ENCODE measurements at places on chromosomes 4 and X.
A peak's percentile ranks its signal among the peaks of the same experiment; 100 is the strongest.

DNA sequence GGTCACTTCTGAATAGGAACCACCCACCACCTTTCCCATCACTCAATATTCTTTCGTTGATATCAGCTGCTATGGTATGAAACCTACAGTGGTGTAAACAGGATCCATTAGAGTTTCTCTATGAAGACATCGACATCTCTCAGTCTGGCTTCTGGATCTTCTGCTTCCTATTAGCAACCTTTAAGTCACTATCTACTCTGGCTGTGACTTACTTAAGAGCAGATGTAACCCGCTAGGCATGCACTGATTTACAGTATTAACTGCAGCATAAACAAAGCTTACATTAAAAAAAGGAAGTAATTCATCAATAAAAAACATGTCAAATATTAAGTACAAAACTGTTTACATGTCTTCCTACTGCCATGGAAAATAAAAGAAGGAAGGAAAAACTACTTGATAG is 96.4 kb downstream of the ANAPC10 start:
- no peak for DNase-seq

- DNase-seq, result no peak
Observed at GRCh38 chr4:70556856-70557255, 35.2 kb upstream of the AMBN start.

GRCh38 chr4:85952972-85953650 is 406.7 kb downstream of the MAPK10 start:
- no peak for DNase-seq

DNA sequence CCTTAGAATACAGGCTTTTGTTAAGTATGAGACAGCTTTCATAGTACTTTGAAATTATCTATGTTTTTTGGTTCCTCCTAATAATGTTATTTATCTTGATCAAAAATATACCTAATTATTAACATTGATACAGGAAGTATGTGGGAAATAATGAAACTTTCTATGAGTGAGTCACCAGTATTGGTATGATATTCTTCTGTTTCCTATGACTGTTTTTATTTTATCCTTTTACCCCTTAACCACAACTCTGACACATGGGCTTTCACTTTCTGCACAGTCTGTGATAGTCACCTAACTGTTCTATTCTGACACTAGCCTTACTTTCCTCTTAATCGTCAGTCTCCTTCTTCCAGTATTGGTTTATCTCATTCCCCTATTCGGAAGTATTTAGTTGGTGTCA is 4.7 kb downstream of the THAP9 start:
- no peak for DNase-seq

- no peak for DNase-seq
Observed at GRCh38 chr4:114396808-114397207, 201.8 kb upstream of the UGT8 start.

DNA sequence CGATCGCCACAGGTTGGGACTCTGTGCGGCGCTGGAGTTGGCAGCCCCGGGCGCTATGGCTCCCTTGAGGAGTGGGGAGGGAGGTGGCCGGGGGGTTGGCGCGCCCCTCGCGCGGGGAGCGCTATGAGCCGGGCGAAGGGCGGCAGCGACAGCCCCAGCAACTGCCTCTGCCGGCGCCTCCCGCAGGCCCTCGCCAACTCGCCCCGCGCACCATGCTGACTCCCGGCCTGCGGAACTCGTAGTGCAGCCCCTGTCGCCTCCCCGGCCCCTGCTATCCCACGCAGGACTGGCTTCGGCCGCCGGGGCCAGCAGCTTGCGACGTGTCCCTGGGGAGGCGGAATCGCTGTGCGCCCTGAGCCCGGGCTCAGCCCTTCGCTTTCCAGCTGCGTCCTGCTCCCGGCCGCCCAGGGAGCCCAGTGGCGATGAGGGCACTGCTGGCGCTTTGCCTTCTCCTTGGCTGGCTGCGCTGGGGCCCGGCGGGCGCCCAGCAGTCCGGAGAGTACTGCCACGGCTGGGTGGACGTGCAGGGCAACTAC is 415 bp downstream of the SHISA3 start:
- DNase-seq, result no peak

DNA sequence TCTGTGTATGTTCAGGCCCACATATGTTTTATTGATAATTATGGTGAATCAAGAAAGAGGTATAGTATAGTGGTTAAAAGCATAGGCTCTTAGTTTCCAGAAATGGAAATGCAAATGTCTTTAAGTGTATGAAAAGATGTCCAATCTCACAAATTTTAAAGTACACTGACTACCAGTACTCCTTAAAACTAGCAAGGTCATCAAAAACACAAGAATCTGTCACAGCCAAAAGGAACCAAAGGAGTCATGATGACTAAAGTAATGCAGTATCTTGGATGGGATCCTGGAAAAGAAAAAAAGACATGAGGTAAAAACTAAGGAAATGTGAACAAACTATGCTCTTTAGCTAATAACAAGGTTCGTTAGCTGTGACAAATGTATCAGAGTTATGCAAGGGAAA is 661 bp upstream of the RBM41 start:
- no peak for DNase-seq

GRCh38 chr4:172698256-172698655 is 470.4 kb upstream of the GALNT7 start:
- no peak for DNase-seq

DNA sequence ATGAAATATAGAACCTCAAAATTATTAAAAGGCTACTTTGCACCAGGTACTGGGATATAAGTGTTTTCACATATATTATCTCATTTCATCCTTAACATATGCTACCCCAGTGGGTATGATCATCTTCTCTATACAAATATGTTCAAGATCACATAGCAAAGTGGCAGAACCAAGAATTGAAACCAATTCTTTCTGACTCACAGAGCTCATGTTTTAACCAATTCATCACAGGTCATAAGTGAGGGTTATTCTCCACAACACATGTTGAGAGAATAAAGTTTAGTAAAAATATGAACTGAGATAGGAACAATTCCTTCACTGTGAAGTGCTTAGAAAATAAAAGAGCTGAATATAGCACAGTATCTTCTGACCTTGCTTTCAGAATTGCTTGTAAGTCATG is 442.9 kb upstream of the RASGEF1B start:
- DNase-seq, result no peak

DNA sequence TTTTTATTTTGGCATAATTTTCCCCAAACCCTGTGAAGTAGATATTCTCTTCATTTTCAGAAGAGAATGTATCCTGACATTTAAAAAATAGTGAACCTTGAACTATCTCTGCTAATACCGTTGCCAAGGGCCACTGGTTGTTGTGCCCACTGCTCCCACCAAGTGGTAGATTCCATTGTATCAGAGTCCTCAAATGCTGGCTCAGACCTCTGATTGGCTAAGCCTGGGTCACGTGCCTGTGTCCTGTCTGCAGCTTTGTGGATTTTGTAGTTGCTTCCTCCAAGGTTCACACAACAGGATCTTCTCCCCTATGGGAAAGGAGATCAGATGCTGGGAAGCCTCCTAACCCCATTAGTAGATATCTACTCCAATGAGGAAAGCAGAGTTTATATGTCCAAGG is 104.8 kb upstream of the CASK start:
- no peak for DNase-seq

- DNase-seq, result no peak
Observed at GRCh38 chrX:3485727-3486126, 139.3 kb upstream of the MXRA5 start.

- no peak for DNase-seq
Observed at GRCh38 chr4:165331359-165331758, 3.9 kb downstream of the MSMO1 start.

DNA sequence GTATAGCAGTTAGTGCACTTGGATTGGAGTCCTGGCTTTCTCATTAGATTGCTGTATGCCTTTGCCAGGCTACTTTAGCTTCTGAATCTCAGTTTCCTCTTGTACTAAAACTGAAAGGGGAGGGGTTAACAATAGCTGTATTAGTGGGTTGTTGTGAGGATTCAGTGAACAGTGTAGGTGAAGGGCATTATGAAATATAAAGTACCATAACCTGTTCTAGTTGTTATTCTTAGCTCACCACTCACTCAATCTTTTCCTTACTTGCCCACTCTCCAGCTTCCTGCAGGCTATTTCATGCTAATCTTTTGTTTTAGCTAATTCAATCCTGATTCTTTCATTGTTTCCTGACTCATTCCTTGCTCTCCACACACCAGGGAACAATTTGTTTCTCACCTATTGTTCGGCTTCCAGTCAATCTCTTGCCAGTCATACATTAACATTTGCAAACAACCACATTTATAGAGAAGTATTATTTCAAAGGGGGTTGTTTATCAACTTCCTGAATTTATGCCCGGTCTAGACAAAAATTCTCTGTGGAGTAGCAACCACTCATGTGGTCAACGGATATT is 50.6 kb upstream of the EDA start:
- no peak for DNase-seq

DNA sequence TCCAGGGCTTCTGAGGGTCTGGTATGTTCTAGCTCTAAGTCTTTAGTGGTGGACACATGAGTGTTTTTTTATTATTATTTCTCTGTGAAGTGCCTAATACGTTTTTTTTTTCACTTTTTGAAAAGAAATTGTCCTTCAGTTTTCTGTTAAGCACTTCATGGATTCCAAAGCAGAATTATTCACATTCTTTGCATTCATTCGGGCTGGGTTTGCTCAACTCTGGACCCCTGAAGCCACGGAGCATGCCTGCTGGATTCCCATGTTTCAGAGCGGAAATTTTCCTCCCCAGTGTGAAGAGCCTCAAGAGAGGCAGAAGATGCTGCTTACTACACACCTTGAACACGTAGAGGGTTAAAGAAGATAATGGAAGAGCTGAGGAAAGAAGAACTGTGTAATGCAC is 107.5 kb downstream of the EGF start:
- DNase-seq, result no peak

- no peak for DNase-seq
Observed at GRCh38 chr4:74111990-74112389, 13.0 kb upstream of the CXCL2 start.

DNA sequence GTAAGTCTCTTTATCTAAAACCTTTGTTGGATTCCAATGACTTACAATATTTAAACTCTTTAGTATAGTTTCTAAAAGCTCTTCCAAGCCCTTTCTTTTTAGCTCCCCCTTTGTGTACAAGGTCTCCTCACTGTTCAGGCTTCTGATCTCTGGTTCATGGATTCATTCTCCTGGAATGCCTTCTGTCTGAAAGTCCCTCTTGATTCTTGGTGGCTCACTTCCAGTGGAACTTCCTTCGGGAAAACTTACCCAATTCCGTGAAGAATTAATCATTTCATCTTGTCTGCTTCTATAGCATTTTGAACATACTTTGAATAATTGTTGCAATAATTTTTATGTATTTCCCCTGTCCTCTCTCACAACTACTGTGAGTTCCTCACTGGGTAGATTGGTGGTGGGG is 3.6 kb downstream of the ARHGAP24 start:
- DNase-seq, result no peak

DNA sequence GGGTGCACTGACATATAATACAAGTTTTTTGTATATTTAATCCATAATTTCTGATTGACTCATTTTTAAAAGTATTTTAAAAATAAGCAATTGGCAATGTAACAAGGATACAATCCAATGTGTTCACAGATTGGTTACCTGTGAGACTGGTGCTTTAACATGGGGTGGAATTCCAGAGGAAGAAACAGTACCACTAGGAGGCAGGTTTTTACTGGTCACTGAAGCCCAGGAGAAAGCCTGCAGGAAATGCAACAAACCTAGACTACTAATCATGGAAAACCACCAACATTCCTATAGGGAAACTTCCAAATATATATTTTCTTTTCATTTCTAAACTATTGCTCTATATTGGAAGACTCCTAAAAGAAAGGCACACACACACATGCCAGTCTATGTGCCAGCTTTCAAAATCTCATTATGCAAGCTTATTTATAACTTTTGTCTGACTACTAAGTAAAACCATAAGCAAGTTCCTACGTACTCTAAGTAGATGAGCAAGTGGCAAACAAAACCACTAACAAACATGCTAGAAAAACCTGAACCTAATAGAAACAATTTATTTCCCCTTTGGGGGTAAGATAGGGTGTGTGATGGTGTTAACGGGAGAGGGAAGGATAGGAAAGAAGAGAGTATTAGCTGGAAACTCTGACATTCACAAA is 19.2 kb downstream of the G3BP2 start:
- DNase-seq, result no peak

- DNase-seq, result no peak
Observed at GRCh38 chr4:185859111-185859510, 47.1 kb upstream of the SORBS2 start.

GRCh38 chr4:176358083-176358469 is 38.3 kb downstream of the SPCS3 start:
- no peak for DNase-seq

- peak; percentile 5 for DNase-seq
Observed at GRCh38 chrX:22081475-22082092, 49.5 kb downstream of the PHEX start.

- DNase-seq, result no peak
Observed at GRCh38 chrX:103608306-103608963, 672 bp downstream of the TCEAL3 start.

DNA sequence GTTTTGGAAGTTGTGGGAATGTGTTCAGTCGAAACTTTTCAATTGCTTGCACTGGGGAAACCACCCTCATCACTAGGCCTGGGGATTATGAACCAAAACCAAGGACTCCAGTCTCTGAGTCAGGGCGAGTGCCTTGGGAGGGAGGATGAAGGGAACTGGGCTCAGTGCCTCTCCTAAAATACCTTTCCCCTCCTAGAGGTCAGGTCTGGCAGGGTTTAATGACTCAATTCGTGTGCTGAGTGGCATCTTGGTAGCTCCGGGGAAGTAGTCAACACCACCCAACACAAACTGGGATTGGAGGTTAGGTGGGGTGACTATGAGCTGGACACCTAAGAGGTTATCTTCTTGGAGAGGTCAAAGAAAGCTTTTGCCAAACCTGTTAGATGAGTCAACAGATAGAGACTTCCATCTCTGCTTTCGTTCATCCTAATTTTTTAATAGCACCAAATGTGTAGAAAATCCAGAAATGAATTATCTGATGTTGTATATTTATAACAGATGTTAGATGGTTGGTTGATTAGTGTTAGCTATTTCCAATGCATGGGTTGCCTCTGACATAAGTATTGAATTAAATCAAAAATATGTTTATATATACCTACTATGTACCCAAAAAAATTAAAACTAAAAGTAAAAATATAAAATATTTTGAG is 202.8 kb downstream of the SHROOM3 start:
- no peak for DNase-seq

- DNase-seq, result no peak
Observed at GRCh38 chrX:10397349-10397748, 223.0 kb downstream of the MID1 start.

GRCh38 chrX:134006484-134007161 is 21.2 kb upstream of the GPC3 start:
- DNase-seq, result no peak

DNA sequence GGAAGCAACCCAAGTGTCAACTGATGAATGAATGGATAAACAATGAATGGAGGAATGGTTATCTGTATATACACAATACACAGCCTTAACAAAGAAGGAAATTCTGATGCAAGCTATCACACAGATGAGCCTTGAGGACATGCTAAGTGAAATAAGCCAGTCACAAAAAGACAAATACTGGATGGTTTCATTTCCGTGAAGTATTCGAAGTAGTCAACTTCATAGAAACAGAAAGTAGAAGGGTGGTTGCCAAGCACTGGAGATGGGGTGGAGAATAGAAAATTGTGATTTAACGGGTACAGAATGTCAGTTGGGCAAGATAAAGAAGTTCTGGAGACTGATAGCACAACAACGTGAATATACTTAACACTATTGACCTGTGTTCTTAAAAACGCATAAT is 28.2 kb downstream of the CENPU start:
- no peak for DNase-seq

GRCh38 chr4:137738375-137738990 is 206.2 kb upstream of the PCDH18 start:
- DNase-seq, result no peak

GRCh38 chrX:143095321-143095720 is 69.6 kb downstream of the SPANXN4 start:
- DNase-seq, result no peak

- no peak for DNase-seq
Observed at GRCh38 chr4:61070269-61070668, 129.9 kb upstream of the ADGRL3 start.

Measured in stimulated activated CD4-positive, alpha-beta T cell treated with anti-CD3 and anti-CD28 coated beads, TNF-alpha, amount 100 ng/mL, for 4 hours (primary cell).